ENCODE measurements at places on chromosomes 16 and 17.

- DNase-seq = no peak
Observed at GRCh38 chr17:56929362-56929969, 15.6 kb upstream of the TRIM25 start.

DNA sequence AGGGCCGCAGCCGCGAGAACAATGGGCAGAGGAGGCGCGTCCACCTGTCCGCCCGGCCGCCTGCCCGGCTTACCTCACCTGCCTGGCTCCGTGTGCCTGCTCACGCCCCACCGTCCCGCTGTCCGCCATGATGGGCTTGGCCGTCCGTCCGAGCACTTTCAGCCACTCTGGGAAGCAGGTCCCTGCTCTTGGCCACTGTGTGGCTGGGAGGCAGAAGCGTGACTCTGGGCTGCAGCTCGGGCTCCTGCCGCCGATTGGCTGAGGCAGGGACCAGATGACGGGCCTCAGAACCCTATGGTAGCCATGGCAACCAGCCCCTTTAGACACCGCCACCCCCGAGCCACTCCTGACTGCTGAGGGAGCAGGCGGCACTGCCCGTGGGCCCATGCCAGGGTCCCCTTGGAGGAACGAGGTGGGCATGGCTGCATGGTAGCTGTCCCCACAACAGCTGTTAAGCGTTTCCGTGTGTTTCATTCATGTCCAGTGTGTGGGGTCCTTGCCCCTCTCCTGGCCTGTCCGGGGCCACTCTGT lies 8.9 kb upstream of the AXIN1 start:
- DNase-seq = no peak

DNA sequence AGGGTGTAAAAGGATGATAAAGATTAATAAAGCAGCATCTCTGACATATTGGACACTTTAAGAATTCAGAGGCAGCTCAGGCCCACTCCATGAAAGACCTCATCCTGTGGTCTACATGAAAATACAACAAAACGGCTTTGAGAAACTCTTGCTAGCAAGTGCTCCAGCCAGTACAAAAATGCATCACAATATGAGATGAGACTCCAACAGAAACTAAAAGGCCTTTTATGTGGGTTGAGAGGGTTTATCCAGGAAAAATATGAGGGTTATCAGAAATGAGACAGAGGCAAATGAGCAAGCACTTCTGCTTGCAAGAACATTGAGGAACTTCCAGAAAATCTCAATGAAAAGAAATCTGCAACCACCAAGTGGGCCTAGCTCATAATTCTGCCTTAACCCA lies 65.7 kb downstream of the LITAF start:
- no peak for DNase-seq

- DNase-seq = no peak
Observed at GRCh38 chr16:48448841-48449481, 63.7 kb upstream of the SIAH1 start.

GRCh38 chr17:64448665-64449512 lies at the start of gene MILR1:
TSS of gene MILR1 (plus strand) at chr17:64449115. CDS start at chr17:64449169, 54 bp downstream.
- DNase-seq = no peak

GRCh38 chr16:29806641-29807425 lies 504 bp downstream of the MAZ start:
- no peak for DNase-seq

- DNase-seq = no peak
Observed at GRCh38 chr16:21613361-21613760, 14.0 kb downstream of the METTL9 start.

DNA sequence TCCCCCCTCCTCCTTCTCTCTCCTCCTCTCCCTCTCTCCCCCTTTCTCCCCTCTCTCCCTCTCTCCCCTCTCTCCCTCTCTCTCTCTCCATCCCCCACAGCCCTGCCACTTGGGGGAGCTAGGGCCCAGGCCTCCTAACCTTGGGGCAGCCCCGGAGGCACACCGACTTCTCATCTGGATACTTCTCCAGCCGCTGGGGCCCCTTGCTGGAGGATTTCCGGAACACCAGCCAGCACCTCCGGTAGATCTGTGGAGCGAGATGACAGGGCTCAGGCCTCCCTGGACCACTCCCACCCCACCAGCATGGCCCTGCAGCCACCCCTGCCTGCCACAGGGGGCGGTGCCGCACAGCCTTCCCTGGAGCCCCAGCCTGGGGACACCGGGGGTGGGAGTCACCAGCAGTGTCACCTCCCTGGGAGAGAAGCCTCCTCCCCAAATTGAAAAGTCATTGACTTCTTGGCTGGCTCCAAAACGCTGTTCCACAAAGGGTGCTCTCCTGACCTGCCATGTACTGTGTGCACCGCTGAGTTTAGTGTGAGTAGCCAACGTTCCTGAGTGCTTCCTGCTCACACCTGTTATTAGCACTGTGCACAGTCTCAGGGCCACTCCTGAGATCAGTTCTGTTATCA lies 10.5 kb downstream of the DOK4 start:
- DNase-seq = no peak

GRCh38 chr16:27723711-27724481 lies 174.0 kb downstream of the KATNIP start:
- no peak for DNase-seq

DNA sequence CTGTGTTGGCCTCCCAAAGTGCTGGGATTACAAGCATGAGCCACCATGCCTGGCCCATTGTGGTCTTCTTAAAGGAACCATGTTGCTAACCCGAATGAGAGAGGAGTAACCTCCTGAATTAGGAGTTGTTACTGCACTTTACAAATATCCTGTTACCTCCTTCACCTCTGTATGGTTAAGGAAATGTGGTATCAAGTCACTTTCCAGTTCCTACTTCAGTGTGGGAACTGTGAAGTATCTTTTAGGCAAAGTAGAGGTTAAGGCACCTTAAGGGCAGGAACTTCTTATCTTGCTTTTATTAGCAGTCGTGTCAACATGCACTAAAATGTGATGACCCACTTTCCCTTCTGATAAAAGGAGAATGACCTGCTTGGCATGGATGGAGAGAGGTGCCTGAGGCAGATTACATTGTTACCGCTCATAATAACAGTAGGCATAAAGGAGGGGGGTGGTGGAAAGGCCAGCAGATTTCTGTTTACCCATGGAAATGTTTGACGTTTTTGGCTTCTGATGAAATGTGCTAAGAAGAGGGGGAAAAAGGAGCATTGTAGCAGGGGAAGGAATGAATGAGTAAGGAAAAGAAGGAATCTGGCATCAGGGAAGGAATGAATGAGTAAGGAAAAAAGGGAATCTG lies 28.5 kb downstream of the FTO start:
- DNase-seq = no peak

GRCh38 chr16:71883168-71883848 lies 674 bp downstream of the ZNF821 start:
- peak; percentile 55 for DNase-seq

DNA sequence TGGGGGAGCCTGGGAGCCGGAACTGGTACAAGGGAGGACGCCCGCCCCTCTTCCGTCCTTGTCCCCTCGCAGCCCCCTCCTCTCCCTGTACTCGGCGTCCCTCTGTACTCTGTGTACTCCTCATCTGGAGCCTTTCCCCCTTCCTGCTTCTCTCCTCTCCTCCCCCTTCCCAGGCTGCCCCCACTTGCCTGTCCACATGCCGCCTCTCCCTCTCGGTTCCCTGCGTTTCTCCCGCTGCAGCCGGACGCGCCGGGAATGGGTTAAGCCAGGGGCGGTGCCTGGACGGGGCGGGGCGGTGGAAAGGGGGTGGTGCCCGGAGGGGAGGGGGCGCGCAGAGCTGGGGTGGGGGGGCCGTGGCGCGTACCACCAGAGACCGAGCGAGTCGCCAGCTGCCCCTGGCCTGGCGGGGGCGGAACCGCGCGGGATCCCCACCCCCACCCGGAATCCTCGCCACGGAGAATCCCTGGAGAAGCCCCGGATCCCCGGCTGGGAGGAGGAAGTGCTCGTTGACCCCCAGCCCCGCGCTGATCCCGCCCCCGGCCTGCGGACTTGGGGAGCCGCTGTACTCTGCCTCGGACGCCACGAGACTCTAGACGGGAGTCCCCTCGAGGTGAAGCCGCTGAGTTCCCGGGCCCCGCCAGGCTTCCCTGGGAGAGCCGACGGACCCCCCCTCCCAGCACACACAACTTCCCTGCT lies 22.6 kb downstream of the GJD3 start:
- DNase-seq = no peak

DNA sequence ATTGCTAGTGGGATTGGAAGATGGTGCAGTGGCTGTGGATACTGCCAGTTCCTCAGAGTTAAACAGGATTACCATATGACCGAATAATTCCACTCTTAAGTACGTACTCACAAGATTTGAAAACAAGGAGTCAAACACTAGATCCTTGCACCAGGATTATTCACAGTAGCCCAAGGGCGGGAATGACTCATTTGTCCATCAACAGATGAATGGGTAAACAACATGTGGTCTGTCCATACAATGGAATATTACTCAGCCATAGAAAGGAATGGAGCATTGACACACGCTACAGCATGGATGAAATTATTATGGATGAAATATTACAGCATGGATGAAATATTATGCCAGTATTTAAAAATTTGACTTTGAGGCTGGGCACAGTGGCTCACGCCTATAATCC lies 9.1 kb upstream of the MAPK8IP3 start:
- DNase-seq = no peak

- no peak for DNase-seq
Observed at GRCh38 chr17:64020056-64020766, at the start of gene ICAM2. TSS of gene ICAM2 (minus strand) at chr17:64020633. CDS start at chr17:64006691, 13,942 bp downstream.

DNA sequence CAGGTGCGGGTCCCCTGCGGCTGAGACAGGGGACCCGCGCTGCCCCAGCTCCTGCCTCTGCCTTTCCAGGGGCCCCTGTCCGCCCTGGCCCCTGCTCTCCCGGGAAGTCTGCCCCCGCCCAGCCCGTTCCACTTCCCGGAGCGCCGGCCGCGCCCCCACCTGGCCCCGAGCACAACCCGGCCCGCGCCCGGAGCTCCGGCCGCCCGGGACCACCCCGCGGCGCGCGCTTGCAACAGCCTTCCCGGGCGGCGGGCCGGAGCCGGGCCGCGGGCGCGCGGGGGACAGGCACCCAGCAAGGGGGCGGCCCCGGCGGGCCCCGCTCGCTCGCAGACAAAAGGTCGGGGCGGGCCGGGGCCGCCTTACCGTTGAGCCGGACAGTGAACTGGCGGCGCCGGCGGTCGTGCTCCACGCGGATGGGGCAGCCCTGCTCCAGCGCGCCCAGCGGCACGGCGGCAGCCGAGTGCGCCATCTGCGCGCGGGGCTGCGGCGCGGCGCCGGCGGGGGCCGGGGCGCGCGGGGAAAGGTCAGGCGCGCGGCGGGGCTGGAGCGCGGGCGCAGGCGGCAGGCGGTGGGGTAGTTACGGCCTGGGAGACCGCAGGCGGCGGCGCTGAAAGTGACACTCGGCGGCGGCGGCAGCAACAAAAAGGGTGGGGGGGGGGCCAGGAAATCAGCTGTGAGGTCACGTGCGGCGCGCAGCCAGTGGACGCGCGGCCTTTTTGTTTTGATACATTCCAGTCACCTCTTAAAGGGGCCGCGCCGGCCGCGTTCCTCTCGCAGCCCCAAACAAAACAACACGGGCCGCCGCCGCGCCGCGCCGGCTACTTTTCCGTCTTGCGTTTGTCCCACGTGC lies at the start of gene NATD1:
Gene NATD1 (minus strand): TSS at position 615 of the 850 bp plus-strand sequence. CDS start 146 bp downstream, at position 469.
- no peak for DNase-seq

GRCh38 chr16:21283521-21284289 lies 5.6 kb upstream of the CRYM start:
- peak; percentile 22 for DNase-seq

DNA sequence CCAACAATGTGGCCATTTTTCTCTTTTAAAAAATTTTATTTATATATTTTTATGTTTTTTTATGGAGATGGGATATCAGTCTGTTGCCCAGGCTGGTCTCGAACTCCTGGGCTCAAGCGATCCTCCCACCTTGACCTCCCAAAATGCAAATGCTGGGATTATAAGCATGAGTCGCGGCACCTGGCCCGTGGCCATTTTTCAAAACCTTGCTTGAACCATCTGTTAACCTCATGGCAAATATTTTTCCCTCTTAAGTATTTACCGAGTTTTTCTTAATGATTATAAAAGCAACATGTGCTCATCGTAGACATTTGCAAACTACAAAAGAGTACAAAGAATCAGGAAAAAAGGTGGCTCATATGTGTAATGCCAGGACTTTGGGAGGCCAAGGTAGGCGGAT lies 127.6 kb downstream of the ABCC6 start:
- no peak for DNase-seq

DNA sequence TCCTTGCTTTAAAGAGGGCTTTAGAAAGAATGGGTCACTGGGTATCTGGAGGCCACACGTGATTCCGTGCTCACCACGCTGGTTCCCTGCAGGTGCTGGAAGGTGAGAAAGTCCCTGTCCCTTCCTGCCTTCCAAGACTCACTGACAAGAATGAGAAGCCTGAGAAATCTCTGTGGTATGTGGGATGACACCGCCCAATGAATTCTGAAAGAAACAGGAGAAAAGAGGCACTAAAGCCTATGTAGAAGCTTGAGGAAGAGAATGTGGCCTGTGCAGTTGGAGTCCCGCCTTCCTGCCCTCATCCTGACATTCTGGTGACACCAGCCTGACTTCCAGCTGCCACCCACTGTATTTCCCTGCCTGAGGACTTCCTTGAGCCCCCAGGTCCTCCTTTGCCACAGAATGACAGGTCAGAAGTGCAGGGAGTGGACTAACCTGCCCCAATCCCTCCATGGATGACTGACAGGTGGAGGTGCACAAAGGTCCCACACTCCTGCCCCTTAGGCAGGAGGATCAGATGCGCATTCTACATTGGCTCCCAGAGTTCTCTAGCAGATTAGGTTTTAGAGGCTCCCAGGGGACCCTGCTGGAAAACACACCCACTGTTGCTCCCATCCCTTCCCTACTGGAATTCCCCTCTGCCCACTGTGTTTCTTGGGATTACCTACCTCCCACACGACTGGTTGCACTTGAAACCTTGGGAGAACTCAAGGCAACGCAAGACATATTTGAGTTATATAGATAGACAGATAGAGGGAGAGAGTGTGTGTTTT lies 38.6 kb upstream of the TENT4B start:
- DNase-seq = no peak

DNA sequence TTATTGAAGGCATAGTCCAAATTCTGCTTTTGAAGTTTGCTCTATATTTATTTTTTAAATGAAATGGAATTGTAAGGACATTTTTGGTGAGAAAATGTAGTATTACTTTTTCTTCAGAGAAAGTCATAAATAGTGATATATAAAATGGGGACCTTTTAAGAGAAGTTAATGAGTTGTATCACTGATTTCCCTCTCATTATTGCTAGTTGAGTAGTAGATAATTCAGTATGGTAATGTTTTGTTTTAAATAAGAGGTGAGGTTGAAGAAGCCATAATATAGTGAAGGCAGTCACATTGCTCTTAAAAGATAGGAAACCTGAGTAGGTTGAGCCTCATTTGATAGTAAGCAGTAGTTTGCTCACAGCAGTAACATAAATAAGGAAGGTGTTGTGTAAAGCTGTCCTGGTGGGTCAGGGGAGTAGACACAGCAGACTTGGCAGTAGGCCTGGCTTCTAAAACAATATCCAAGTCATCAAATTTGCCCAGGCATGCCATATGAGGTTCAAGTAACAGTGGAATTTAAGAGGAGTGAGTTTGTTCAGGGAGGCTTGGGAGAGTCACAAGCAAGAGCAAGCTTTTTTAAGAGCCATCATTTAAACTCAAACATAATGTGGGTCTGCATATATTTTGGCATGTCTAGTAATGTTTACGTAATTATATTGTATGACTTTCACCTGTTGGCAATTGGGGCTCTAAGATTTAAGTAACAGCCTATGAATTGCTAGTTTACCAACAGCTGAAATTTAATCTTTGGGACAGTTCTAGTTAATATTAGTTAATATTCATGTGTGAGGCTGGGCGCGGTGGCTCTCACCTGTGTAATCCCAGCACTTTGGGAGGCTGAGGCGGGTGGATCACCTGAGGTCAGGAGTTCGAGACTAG lies 6.5 kb downstream of the NFATC3 start:
- no peak for DNase-seq

Measured in cerebellar nuclear complex (tissue), 1 donor.